Uterus (tissue), 4 donors: ENCODE measurements at places on chromosomes 2 and 18. TPM values are rescaled to one million over a fixed set of nuclear protein-coding genes. Genes with fewer than 3 reads are reported as not detected.

The EGR4 gene
- not detected for total RNA-seq

The SPAG16 gene
- 73.8 TPM for total RNA-seq

The ZNF892 gene
- 3.6 TPM for total RNA-seq

The STPG4 gene
- not detected for total RNA-seq

The VWC2L gene
- total RNA-seq, result not detected

The DUSP2 gene
- total RNA-seq, result 2.6 TPM

The RAPH1 gene
- total RNA-seq, result 17.7 TPM

The GKN2 gene
- total RNA-seq, result not detected

DNA sequence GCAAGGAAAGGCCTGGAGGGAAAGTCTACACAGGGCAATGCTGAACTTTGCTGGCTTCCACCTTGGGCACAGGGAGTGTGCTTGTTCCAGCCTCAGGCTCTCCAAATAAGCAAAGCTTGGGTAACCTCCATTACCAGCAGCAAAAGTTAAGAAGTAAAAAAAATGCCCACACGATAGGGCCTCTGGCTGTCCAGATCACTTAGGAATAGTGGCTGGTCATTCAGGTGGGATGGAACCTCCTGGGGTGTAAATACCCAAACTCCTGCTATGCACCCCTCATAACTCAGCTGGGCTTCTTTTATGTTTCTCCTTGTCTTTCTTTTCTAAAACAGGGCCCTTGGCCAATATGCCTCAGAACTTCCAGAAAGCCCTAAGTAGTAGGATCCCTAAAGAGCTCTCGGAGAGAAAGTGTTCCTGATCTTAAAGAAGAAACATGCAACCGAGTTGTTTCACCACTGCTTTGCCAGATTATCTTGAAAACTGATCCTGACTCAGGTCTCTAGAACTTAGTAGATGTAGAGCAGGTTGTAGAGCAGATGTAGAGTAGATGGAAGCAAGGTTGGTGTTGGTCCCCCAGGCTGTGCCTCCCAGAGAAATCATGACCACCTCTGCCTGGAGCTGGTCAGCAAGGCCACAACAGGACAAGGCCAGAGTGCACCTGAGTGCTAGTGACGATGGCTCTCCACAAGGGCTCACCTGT is 2.0 kb upstream of the OSR1 start:
- DNase-seq, result no peak

DNA sequence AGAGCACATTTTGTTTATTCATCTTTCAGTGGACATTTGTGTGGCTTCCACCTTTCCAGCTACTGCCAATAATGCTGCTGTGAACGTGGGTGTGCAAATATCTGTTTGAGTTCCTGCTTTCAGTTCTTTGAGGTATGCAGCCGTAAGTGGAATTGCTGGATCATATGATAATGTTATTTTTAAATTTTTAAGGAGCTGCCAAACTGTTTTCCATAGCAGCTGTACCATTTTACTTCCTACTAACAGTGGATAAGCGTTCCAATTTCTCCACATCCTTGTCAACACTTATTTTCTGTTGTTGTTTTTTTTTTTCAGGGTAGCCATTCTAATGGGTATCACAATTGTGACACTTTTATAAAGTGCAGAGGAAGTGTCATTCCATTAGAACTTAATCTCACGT is 162.5 kb downstream of the NCK2 start:
- no peak for DNase-seq

- no peak for DNase-seq
These were observed 261.3 kb downstream of the CLIP4 start for GRCh38 chr2:29376541-29376940.

- DNase-seq, result no peak
These were observed 14.9 kb upstream of the LCT start for GRCh38 chr2:135851858-135852257.
